ENCODE measurements at places on chromosomes 4 and X.

- DNase-seq, result no peak
Observed at GRCh38 chrX:20459410-20460350, 193.0 kb upstream of the RPS6KA3 start.

GRCh38 chrX:11836284-11836683 is 78.2 kb downstream of the MSL3 start:
- DNase-seq, result no peak

DNA sequence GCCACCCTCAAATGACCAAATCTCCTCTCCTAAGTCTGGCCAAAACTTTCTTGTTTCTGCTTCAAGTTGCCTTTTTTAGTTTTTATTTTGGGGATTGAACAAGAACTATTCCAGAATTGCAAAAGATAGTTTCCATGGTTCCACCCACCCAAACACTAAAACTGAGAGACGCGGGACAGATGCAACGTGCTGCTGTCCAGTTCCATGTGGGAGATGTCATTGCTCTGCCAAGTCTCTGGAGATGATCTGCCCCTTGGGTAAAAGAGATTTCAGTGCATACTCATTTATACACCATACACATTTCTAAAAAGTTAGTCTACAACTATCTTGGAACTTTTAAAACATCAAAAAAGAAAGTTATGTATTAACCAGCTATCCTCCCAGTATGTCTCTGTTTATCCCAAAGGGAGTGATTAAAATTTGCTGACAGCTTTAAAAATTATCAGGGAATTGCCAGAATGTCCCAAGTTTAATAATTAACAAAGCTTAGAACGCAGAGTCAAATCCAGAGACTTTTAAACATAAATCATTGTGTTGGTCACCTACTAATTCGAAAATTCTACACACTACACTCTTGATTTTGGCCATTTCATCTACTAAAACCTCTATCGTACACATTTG is 3.2 kb downstream of the MAOB start:
- no peak for DNase-seq

DNA sequence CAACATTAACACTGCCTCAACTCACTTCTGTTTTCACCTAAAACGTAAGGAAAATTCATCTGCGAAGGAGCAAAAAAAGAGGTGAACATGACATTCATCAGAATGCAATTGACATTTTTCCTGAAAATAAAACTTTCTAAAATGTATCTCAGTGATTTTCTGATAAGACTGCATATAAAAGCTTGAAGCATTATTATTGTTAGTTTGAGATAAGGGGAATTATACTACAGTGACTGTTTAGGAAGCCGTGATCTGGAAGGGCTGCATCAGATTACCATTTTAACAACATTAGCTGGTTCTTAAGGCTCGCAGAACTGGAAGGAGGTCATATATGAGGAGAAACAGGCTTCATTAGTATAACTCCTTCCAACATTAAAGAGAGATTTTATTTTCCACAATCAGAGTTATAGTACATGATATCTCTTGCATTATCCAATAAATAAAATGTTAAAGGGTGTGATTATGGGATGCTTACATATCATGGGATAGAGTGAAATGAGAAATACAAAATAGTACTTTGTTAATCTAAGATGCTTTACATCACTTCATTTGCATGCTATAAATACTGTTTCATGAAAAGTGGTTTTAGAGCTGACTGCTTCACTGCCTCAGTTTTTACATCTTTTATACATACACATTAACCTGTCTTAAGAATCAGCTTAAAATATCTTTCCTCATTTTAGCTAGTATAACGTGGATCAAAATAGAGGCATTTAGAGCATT is 1820.1 kb upstream of the TENM3 start:
- DNase-seq, result no peak

- DNase-seq, result no peak
Observed at GRCh38 chrX:43266487-43266886, 389.6 kb upstream of the MAOA start.

DNA sequence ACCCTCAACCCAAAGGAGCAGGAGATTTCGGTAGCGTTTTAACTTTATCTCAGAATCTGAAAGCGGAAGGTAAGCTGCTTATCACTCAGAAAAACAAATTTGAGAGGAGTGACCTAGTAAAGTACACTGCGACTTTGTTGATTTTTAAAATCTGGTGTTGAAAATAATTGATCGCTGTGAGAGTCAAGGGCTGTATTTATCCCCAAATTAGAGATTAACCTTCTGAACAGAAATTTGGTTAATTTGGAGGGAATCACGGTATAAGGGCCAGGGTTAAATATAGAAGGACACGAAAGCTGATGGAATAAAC is 212 bp downstream of the CLCN4 start:
- DNase-seq, result no peak

DNA sequence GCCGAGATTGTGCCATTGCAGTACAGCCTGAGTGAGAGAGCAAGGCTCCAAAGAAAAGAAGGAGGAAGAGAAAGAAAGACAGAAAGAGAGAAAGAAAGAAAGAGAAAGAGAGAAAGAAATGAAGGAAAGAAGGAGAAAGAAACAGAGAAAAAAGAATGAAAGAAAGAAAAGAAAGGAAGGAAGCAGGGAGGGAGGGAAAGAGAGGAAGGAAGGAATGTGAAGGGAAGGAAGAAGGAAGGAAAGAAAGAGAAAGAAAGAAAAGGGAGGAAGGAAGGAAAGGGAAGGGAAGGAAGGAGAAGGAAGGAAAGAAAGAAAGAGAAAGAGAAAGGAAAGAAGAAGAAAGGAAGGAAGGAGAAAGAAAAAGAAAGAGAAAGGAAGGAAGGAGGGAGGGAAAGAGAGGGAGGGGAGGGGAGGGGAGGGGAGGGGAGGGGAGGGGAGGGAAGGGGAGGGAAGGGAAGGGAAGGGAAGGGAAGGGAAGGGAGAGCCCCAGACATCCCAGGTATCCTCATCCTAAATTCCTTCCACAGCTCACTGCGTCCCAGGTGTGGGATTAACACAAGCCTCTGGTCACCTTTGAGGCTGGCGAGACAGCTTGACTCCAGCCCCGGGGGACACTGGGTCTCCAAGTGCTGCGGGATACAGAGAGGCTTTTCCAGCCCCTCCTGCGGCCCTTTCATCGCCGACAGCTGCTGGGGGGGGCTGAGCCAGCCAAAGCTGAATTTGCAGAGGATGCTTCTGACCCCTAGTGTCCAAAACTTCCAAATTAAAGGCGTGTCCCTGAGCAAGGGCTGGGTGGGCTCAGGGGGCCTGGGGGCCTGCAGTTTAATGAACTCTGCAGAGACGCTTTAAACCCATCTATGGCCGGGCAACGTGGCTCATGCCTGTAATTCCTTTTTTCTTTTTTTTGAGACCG is 24.2 kb upstream of the CSF2RA start:
- peak; percentile 42 for DNase-seq

DNA sequence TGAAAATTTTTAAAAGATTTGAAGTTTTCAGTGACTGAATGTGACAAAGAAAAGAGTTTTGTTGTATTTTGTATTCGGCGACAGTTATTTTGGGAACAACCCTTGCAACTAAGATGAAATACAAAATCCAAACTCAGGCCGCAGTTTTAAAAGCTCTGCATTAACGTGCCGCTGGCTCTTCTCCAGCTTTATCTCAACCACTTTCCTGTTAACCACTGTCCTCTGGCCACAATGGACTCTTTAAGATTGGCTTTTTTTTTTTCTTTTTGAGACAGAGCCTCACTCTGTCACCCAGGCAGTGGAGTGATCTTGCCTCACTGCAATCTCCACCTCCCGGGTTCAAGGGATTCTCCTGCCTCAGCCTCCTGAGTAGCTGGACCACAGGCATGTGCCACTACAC is 22.1 kb upstream of the AMTN start:
- no peak for DNase-seq

GRCh38 chrX:80602036-80602860 is 182.0 kb downstream of the TENT5D start:
- DNase-seq, result no peak

- DNase-seq, result peak; percentile 69
Observed at GRCh38 chr4:1300466-1301455, 11.1 kb downstream of the MAEA start.

All from NCI-H460 (cell line).